ENCODE measurements at places on chromosomes 5 and 9. TPM values are rescaled to one million over a fixed set of nuclear protein-coding genes. Genes with fewer than 3 reads are reported as not detected.

Gene PCDHGA11
- 1.9 TPM for total RNA-seq

Gene TNFSF15
- total RNA-seq, result 1.7 TPM

Gene ZNF484
- 3.0 TPM for total RNA-seq

Gene SLC6A3
- total RNA-seq, result 0.16 TPM

DNA sequence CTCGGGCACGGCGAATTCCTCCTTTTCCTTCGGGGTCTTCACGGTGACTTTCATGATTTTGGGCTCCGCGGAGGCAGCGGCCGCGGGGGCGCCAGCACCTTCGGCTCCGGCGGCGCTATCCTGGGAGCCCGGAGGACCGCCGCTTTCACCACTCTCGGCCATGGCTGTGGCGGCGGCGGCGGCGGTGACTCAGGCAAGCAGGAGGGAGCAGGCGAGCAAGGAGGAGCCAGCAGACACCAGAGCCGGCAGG is 315 bp downstream of the UBQLN1 start:
- ATAC-seq, result peak; percentile 90

DNA sequence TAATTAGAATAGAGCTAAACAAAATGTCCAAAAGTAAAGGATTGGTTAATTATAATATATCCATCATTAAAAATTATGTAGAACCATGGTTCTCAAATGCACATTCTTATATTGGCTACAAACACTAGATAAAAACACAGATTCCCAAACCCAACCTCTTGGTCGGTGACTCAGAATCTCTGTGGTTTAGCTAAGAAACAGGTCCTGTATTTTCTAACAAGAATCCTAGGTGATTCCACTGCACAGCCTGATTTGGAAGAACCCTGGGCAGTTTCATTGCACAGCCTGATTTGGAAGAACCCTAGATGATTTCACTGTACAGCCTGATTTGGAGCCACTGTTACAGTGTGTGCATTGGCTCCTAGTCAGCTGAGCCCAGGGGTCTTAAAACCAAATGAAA is 67.9 kb downstream of the KIAA1958 start:
- no peak for ATAC-seq

- no peak for ATAC-seq
Measured at GRCh38 chr9:70257502-70257901, 1.3 kb upstream of the SMC5 start.

DNA sequence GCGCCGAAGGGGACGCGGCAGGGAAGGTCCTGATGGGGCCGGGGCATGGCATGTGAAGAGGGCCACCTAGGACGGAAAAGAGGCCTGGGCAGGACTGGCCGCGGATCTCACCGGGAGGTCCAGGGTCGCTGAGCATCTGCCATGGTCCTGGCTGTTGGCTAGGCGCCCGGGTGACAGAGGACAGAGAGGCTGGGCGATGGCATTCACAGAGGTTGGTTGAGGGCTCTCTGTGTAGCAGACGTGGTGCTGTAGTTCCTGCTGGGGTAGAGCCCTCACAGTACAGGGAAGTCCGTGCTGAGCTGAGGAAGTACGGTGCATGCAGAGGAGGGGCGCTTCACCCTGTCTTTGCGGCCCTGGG is 427 bp downstream of the PCYOX1L start:
- ATAC-seq, result peak; percentile 53

GRCh38 chr5:168106008-168106761 is 185.3 kb upstream of the WWC1 start:
- ATAC-seq, result no peak

- no peak for ATAC-seq
Measured at GRCh38 chr9:120716483-120716882, 2.2 kb upstream of the MEGF9 start.

Data from esophagus mucosa (tissue), 1 donor.